ENCODE measurements at places on chromosomes 2 and 18. TPM values are rescaled to one million over a fixed set of nuclear protein-coding genes. Genes with fewer than 3 reads are reported as not detected.

DNA sequence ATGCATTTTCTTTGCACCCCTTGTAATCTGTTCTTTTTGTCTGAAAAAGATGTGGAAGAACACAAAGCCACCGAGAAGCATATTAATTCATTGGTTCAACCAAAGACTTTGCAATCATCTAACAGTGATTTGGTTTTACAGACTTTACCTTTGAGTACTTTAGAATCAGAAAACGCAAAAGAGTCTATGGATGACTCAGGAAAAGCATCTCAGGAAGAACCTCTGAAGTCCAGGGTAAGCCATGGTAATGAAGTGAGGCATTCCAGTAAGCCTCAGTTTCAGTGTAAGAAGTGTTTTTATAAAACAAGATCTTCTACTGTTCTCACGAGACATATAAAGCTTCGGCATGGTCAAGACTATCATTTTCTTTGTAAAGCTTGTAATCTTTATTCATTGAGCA lies 35.2 kb downstream of the ZNF407 start:
- no peak for DNase-seq

GRCh38 chr18:58338141-58338540 lies 290.8 kb downstream of the ALPK2 start:
- DNase-seq: no peak

DNA sequence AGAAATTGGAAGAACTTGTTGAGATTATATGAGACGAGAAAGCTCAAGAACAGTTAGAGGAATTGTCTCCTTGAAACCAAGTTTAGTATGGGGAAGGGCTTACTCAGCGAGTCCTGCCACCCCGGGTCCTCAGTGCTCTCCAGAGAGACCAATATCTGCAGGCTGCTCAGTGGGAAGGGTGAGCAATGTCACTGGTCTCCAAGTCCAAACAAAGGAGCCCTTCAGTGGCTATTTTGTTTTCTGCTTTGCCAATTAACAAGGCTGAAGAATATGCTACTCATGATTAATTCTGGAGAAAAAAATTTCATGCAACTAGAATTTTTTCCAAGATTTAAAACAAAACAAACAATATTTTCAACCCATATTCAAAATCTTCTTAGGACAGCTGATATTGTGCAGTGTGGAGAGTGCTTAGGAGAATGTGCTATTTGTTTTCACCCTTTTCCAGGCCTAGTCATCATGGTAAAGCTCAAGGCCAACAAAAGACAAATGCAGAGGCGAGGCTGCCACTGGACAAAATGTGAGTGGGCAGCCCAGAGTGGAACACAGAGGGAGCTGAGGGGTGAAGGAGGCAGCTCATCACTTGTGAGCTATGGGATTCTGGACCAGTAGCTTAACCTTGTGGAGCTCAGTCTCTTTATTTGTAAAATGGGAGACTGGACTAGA lies 83.8 kb upstream of the TMEM17 start:
- no peak for DNase-seq

DYNAP gene
- polyA plus RNA-seq: not detected

DNA sequence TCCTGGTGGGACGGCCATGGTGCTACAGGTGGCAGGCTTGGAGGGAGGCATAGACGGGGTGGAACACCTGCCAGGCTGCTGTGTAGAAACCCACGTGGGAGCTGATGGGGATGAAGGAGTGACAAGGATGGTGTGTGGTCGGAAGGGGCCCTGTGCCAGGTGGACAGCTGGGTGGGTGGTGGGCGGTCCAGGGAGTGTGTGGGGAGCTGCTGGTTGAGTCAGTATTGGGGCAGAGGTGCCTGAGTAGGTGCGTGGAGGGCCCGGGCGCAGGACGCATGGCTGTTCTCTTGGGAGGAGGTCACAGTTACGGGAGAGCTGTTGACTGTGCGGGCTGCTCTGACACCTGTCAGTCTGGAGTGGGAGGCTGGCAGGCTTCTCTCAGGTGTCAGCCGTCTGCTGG lies 12.6 kb upstream of the D2HGDH start:
- DNase-seq: no peak

GRCh38 chr2:26581991-26582842 lies 58.9 kb downstream of the CIB4 start:
- DNase-seq: no peak

GRCh38 chr2:3642521-3643215 lies 15.3 kb upstream of the ALLC start:
- DNase-seq: no peak

- DNase-seq: peak; percentile 44
Observed at GRCh38 chr18:3062798-3063680, 50.1 kb upstream of the LPIN2 start.
